ENCODE measurements at places on chromosomes 6 and 20.

- no peak for DNase-seq
Measured at GRCh38 chr6:36863670-36864540, 10.7 kb downstream of the PPIL1 start.

DNA sequence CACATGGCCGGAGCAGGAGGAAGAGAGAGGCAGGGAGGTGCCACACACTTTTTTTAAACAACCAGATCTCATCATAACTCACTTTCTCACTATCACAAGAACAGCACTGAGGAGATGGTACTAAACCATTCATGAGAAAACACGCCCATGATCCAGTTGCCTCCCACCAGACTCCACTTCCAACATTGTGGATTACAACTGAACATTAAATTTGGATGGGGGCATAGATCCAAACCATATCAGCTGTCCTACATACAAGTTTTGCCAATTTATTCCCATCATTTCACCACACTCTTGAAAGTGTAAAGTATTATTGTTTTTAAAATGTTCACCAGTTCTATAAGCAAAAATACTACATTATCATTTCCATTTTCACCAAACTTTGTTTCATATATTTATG lies 33.9 kb upstream of the VGLL2 start:
- no peak for DNase-seq

DNA sequence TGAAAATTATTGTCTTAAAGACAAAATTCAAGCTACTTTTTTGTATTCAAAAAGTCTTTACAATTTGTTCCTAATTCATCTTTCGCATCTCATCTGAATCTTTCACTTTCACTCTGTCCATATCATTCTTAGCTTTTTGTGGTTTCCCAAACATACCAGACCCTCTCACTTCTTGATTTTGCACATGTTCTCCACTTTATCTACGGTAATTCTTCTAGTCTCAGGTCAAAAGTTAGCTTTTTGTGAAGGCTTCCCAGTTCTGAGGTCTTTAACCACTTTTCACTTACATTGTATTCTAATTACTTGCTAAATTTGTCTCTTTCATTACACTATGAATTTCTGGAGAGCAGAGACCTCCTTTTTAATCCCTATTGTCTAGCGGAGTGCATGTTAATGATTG lies 34.6 kb upstream of the EPHA7 start:
- DNase-seq = no peak

- DNase-seq = no peak
Measured at GRCh38 chr6:51814418-51814817, 273.0 kb downstream of the PKHD1 start.

DNA sequence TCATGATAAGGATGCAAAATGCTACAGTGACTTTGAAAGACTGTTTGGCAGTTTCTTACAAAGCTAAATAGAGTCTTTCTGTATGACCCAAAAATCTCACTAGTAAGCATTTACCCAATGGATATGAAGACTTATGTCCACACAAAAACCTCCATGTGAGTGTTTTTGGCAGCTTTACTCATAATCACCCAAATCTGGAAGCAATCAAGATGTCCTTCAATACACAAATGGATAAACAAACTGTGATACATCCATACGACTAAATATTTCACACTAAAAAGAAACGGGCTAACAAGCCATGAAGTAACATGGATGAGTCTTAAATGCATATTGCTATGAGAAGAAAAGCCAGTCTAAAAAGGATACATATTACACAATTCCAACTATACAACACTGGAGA lies 117.2 kb downstream of the PDE10A start:
- no peak for DNase-seq

DNA sequence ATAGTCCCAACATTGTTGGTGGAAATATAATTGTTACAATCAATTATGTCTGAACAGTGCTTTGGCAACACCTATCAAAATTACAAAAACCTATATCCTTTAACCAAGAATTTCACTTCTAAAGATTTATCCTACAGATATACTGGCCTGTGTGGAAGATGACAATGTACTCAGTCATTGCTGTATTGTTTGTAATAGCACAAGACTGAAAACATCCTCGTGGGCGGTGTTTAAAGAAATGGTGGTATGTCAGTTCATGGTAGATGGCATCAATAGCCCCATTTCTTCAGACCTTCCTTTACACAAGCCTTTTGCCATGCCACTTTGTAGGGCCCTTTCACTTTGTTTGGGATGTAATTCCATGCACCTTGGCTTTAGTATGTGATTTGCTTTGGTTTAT lies 9.8 kb upstream of the TPBG start:
- DNase-seq = no peak

GRCh38 chr6:1337791-1338190 lies 25.9 kb downstream of the FOXQ1 start:
- no peak for DNase-seq

GRCh38 chr6:88983532-88983931 lies 20.1 kb upstream of the RNGTT start:
- DNase-seq = no peak

DNA sequence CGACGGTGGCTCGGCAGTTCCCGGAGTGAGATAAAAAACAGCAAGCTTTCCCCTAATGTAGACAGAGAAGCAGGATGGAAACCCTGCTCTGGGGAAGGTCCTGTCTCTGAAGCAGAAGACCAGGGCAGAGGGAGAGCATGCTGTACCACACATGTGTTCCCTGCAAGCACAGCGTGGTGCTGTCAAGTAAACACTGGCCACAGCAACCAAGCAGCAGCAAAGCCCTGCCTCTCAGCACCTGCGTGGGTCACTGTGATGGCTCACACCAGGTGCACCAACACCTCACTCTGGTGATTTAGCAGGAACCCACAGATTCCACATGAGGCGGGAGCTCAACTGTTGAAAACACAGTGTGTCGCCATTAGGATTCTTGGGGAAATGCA lies 65.2 kb upstream of the TXNDC5 start:
- peak; percentile 27 for DNase-seq

- DNase-seq = no peak
Measured at GRCh38 chr20:52494244-52494643, 302.7 kb upstream of the ZFP64 start.

DNA sequence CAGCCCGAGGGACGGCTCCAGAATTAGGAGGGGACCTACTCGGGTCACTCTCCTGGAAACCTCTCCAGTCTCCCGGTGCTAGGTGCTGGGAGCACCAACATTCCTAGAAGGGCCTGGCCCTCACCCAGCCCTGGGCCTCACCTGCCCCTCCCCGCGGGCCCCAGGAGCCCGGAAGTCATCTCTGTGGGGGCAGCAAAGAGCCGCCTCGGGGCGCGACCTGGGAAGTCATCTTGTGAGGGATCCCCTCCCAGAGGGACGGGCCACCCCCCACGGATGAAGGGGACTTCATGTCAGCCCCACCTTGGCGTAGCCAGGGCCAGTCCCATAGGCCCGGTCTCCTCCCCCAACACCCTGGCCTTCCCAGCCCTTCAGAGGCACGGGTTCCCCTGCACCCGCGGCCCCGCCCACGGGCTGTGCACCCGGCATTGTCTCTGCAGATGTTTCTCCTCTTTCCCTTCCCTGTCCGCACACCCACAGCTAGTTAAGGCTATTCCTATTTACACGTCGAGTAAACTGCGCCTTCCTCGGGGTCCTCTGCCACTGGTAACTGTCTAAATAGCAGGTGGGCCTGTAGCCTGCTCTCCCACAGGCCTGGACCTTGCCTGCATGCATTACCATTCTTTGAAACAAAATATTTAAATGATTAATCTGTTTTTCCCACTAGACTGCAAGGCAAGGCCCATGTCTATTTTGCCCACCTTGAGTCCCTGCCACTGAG lies 896 bp upstream of the RNASET2 start:
- peak; percentile 87 for DNase-seq

GRCh38 chr20:3728876-3729275 lies 3.6 kb upstream of the HSPA12B start:
- DNase-seq = no peak
